ENCODE measurements at places on chromosomes 3 and 15. TPM values are rescaled to one million over a fixed set of nuclear protein-coding genes. Genes with fewer than 3 reads are reported as not detected.

The AGBL1 gene
- total RNA-seq, result 0.91 TPM

DNA sequence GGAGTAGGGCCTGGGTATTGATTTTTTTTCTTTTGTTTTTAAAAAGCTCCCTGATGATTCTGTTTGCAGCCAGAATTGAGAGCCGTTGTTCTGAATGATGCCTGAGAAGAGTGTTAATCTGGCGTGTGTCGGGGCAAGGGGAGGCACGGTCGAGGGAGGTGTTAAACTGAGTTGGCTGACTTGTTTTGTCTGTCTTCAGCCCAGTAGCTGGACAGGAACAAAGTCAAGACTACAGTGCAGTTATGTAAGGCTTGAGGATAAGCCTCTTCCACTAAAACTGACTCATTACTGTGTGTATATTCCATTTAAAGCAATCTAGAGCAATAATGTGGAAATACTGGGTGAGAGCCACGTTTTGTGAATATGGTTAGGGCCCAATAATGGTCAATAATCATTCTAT, 119.0 kb upstream of the DLG1 start:
- DNase-seq, result no peak

GRCh38 chr15:65920825-65921309, 51.6 kb downstream of the RAB11A start:
- no peak for DNase-seq

DNA sequence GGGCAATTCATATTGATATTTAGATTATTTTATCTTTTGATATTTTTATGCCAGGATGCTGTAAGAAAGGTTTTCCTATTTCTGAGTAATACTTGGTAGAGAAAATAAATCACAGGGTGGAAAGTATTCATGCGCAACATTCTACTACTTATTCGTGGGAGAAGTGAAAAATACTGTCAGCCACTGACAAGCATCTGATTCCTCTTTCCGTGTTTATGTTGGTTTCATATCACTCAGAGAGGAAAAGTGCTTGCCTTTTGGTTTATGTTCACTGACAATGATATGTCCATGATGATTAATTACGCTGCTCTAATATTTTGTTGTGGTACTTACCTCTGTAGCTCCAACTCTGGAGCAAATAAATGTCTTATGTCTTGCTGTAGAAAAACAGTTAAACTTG, 429.4 kb downstream of the EDEM1 start:
- DNase-seq, result no peak

DNA sequence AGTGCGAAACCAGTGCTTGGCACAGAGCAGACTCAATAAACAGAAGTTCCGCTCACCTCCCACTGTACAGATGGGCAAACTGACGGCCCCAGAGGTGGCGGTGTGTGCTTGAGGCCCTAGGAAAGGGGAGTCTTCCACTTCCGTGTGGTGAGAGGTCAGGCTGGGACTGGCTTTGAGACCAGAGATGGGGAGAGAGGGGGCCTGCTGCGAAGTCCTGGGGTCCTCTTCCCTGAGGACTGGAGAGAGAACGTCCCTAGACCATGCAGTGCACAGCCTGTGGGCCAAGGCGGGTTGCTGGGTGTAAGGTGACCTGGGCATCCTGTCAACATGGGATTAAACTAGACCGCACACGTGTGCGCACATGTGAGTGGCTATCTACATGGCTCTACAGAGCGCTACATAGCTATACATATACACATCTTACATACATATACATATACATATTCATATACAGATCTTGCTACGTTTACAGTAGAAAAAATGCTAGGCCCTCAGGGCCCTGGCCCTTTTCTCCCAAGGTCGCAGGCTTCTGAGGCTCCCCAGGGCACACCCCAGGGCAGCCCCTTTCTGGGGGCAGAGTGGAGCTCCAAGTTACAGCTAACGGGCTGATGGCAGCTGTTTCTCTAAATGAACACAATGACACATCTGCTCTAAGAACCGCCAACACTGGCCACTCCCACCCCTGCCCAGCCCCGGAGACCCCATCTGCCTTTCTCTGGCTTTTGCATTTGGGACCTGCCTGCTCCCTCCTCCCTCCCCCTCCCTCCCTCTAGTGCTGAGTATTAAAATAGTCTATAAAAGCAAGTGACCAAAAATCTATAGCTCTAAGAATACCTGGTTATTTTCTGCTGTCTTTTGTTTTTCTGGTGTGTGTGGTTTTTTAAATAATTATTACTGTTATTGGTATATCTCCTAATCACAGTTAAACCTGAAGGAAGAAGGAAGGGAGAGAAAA, 47.0 kb downstream of the HCN4 start:
- no peak for DNase-seq
